Uterine smooth muscle cell (primary cell): ENCODE measurements at places on chromosomes 12 and 14. TPM values are rescaled to one million over a fixed set of nuclear protein-coding genes. Genes with fewer than 3 reads are reported as not detected.

PITPNM2 gene
- total RNA-seq = 4.6 and 6.5 TPM in 2 replicates

LHX5 gene
- not detected in 2 replicates for total RNA-seq

ZC3H10 gene
- total RNA-seq = 4.7 and 6.3 TPM in 2 replicates

TCL1B gene
- not detected in 2 replicates for total RNA-seq

TMEM30B gene
- total RNA-seq = 0.11 and 0.12 TPM in 2 replicates
